Lower leg skin (tissue), 4 donors: ENCODE measurements at places on chromosomes 5 and 9. TPM values are rescaled to one million over a fixed set of nuclear protein-coding genes. Genes with fewer than 3 reads are reported as not detected.

DNA sequence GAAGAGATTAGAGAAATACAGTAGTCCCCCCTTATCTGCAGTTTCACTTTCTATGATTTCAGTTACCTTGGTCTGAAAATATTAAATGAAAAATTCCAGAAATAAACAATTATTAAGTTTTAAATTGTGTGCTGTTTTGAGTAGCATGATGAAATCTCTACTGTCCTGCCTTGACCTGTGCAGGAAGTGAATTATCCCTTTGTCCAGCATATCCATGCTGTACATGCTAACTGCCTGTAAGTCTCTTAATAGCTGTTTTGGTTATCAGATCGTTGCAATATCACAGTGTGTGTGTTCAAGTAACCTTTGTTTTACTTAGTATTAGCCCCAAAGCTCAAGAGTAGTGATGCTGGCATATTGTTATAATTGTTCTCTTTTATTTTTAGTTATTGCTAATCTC lies 11.2 kb upstream of the JAK2 start:
- DNase-seq, result no peak

DNA sequence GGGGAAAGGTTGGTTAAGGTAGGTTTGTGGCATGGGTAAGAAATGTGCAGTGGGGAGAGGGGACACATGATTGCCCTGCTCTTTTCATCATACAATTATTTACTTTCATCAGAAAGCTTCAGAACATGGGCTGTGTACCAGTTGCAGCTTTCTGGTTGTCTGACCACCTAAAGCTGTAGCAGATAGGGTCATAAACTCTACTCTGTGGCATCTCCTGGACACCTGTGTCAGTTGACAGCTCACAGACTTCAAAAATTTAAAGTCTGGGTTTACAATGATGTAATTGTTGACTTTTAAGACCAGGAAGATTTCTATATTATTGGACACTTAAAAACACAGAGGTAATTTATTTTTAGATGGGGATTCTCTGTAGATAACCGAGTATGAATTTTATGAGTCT lies 222.7 kb upstream of the PRR16 start:
- no peak for DNase-seq

GRCh38 chr5:80763873-80764647 lies 109.3 kb upstream of the DHFR start:
- DNase-seq, result no peak

DNA sequence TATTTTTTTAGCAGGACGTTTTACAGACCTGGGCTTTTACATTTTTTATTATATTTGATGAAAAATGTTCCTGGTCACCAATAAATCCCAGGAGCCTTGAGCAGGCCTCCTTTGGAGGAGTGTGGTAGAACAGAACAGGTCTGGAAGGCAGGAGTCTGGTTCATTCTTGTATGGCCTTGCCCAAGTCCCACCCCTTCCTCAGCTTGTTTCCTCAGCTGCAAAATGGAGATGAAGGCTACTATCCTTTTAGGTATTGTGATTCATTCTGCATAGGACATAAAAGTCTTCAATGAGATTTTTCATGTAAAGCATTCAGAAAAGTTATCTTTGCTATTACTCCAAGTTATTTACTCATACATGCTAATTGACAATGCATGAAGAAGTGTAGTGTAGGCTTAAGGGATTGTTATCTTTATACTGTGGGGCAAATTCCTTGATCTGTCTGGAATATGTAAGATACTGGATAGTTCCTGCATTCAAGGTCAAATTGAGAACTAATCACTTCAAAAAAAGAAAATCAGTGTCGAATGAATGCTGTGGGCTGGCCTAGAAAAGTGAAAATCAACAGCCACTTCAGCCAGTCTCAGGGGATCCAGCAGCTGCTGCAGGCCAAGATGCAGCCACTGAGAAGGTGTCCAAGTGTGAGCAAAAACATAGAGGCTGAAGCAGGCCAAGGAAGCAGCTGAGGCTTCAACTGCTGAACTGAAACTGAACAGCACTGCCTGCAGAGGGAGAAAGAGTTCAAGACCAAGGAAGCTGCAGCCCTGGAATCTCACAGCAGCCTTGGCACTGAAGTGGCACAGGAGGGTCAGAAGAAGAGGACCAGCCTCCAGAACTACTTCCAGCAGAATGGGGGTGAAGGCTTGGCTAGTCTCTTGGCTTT lies 15.5 kb upstream of the SLC36A3 start:
- no peak for DNase-seq

DNA sequence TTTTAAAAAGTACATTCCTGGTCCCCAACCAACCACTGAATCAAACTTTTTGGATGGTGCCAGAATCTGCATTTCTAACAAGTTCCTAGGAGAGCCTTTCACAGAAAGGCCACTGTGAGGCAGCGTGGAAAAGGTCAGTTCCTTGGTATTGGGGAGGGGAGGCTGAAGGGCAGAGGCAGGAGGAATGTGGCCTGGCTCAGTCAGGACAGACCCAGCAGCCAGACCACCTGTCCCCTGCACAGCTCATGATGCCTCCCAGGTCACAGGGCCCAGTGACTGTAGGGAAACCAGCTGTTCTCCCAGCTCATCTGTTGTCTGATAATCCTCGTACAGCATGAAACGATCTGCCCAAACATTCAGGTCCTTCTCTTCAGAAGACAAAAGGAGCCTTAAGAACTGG lies 132.9 kb downstream of the LHFPL2 start:
- no peak for DNase-seq

DNA sequence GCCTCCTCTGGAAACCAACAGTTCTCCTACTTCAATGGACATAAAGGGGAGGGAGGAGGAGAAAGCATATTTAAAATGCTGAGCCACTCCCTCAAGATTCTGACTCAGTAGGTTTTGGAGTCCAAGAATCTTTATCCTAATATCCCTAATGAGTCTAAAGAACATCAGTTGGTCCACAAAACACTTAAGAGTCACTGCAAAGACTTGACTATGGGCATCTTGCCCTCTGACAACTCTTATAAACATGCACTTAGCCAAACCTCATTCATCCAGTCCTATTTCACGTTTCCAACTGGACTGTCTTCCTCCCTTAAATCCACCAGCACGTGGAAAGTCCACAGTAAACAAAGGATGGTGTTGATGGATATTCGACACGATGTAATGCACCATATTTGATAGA lies 172.5 kb downstream of the FAM114A2 start:
- no peak for DNase-seq

DNA sequence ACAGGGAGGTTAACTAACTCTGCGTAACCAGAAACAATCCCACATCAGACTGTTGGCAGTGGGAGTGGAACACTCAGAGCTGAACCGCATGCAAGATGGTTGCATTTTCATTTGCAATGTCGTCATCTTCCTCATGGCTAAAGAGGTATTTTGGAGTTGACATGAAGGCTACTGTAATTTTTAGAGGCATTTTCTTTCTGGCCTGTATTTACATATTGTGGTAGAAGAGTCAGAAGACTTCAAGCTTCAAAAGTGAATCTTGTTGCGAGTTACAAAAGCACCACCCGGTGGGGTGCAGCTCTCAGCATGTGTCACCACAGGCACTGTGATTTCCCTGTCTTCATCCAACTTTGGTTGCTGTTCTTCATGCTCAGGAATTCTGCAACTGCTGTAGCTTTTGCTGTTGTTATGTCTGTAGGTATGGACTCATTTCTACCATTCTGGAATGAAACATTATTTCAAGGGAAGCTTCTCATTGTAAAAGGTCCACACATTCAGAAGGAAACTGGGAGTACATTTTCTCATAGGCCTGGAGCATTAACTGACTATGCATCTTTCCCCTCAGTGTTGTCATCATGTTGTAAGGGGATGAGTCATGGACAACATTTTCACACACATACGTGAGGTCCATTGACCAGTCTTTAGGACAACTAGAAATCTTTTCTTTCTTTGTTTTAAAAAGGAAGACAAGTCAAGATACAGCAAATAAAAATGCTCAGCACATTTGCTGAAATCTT lies 35.4 kb upstream of the GDNF start:
- no peak for DNase-seq

GRCh38 chr5:69231851-69232250 lies 2.8 kb upstream of the CDK7 start:
- no peak for DNase-seq

- DNase-seq, result peak; percentile 67
These were observed 89.5 kb downstream of the ADAMTS2 start for GRCh38 chr5:179255527-179256327.

GRCh38 chr9:12889402-12890106 lies 114.7 kb downstream of the LURAP1L start:
- no peak for DNase-seq

DNA sequence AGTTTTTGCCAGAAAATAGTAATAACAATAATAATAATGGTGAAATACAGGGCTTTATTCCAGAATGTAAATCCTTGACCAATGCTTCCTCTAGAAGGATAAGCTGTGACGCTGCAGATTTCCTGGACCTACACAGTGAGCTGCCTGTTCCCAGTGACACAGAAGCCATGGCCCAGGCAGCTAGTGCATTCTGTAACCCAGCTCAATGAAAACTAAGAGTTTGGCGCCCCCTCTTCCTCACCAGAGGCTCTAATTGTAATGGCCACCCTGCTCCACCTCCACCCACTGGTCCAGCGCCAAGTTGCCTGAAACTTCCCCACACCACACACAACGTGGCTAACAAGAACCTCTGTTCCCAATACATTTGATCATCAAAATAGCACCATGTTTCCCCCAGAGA lies 248.1 kb downstream of the CETN3 start:
- DNase-seq, result no peak

- no peak for DNase-seq
These were observed 78.3 kb upstream of the IL17B start for GRCh38 chr5:149457393-149457763.

DNA sequence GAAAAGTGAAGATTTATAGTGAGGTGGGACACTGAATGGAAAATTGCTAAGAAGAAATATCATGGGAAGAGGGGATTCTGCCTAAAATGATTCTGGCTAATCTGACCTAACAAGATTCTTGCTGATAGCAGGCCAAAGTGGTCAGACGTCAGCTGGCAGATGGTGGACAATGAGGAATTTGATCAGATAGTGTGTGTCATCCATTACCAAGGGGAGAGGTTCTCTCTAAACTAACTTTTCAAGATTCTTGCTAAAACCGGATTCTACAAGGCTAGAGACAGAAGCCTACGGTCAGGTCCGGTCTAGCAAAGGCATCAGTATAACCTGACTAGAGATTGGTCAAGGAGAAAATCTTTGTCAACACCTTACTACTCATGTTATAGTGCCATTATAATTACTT lies 306.0 kb downstream of the ZNF608 start:
- no peak for DNase-seq

- no peak for DNase-seq
These were observed 386.0 kb upstream of the KLF4 start for GRCh38 chr9:107875571-107875980.

- no peak for DNase-seq
These were observed 2.4 kb upstream of the RFK start for GRCh38 chr9:76396597-76396996.

DNA sequence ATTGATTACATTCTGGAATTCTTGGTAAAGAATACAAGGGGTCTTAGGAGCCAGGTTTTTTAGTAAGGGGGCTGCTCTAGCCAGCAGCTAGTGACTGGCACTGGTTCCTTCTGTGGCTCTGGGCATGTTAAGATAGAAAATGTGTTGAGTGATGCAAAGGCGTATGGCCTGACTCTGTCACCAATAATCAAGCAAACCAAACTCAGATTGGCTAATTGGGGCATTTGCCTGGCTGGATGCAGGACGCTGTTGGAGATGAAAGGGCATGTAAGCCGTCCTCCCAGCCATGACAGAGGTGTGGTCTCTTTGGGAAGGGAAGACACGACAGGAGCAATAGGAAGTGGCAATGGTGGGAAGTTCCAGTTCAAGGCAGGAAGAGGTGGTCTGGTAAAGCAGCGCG lies 87.6 kb upstream of the CTSL start:
- DNase-seq, result peak; percentile 32

DNA sequence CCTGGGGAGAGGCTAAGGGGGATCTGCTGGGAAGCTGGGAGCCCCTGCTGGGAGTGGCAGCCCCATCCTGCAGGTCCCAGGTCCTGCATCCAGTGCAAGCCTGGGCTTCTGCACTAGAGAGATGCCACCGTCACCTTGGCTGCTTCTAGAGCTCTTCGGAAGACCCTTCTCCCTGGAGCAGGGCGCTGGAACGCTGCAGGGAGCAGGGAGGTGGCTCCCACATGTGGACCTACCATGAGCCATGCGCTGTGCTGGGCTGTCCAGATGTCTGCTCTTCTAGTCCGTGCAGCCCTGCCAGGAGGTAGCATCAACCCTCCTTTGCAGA lies 90.9 kb upstream of the PHYKPL start:
- DNase-seq, result no peak

DNA sequence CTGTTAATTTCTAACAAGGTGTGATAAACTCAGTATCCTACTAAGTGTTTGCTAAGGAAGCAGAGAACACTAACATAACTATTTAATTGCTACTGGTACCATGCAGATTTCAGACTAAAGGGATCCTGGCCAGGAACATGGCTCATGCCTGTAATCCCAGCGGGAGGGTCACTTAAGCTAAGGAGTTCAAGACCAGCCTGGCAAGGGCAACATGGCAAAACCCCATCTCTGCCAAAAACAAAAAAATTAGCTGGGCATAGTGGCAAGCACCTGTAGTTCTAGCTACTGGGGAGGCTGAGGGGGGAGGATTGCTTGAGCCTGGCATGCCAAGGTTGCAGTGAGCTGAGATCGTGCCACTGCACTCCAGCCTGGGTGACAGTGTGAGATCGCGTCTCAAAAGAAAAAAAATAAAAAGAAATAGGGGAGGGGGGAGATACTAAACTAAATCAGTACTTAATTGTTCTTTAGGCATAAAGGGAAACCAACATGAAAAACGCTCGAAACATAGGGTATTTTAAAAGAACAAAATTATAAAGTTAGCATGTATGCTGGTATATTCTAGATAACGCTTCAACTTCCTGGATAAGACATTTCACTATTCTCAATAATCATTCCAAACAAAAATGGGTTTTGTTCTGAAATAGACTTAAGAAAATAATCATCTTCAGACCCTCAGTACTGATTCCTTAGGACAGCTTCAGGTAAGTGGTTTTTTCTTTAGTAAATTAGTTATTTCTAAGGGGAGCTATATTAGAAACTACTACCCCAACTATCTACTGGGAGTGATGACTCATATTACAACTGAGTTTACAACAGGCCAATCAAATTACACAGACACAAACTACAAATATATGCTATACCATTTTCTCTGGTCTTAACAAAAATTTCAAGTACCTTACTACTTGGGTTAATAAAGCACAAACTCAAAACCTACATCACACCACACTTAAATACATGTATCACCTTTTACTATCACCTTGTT lies 3.5 kb downstream of the PANK3 start:
- DNase-seq, result no peak

Gene TAF11L5
- total RNA-seq, result not detected

Gene SHOC1
- 1.3 TPM for total RNA-seq

Gene PCDHB10
- total RNA-seq, result 1.0 TPM

Gene CAMSAP1
- 32.2 TPM for total RNA-seq

Gene PSAT1
- total RNA-seq, result 66.1 TPM

Gene FAM153A
- total RNA-seq, result 1.6 TPM

Gene CKMT2
- total RNA-seq, result 19.7 TPM

Gene TMC1
- 0.13 TPM for total RNA-seq

Gene SLC1A3
- total RNA-seq, result 10.1 TPM

Gene TMEM252
- total RNA-seq, result not detected

Gene RFX3
- 6.5 TPM for total RNA-seq

Gene SLC12A7
- total RNA-seq, result 12.1 TPM
